ENCODE measurements at places on chromosomes 6 and 20.

- no peak for DNase-seq
These were observed 5.5 kb upstream of the ENPP1 start for GRCh38 chr6:131802347-131802746.

DNA sequence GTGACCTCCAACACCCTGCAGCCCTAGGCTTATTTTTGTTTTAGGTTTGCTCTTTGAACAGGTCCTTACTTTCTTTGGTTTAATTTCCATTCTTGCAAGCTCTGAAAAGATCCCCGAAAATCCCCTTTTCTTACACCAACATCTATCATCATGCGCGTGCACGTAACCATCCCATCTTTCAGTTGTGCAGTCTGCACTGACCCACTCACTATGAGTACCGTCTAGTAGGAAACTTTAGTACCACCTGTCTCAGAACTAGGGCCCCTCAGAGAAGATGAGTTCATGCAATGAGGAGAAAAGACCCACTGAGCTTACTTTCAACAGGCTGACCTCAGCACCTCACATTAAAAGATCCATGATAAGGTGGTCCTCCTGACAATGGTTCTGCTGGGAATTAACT lies 120.6 kb upstream of the AGPAT4 start:
- no peak for DNase-seq

GRCh38 chr6:149544646-149545257 lies 1.1 kb downstream of the PPIL4 start:
- no peak for DNase-seq

GRCh38 chr6:156175971-156176421 lies 601.2 kb upstream of the ARID1B start:
- no peak for DNase-seq

GRCh38 chr20:1189827-1190226 lies 5.0 kb upstream of the TMEM74B start:
- DNase-seq: no peak

DNA sequence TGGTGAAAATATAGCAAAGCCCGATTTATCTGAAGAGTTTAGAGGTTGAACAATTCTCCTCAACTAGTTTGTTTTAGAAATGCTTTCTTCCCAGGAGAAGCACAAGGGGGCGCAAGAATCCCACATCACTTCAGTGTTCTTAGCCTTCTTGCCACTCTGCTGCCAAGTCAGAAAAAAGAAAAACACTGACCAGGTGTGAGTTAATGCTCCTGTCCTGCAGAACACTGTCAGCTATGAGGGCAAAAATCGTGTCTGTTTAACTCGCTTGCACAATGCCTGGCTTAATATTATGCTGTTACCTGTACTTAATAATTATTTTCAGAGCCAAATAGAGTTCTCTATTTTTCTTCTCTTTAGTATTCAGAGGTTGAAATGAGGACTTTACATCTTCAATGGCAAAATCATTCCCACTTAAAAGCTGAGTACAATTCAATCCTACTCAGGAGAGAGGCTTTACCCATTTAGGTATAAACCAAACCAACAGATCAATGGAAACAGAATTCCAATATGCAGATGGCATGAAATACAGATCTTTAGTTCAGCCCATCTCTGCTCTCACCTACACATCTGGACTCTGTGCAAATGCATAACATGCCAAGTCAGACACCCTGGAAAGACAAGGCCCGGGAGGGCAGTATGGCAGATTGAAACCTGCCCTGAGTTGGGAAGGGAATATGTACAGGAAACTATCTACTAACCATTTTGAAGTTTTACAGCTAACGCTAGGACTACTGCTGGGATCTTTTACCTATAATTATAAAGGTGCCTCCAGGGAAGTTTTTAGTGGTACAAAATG lies 71.4 kb upstream of the TULP1 start:
- DNase-seq: peak; percentile 45

Measured in stimulated activated CD8-positive, alpha-beta memory T cell treated with anti-CD3 and anti-CD28 coated beads, Interleukin-7, amount 100 ng/mL, for 4 hours (primary cell).